Hematopoietic multipotent progenitor cell treated with erythropoietin and hydrocortisone succinate and interleukin-3 and kit ligand, for 15 days (in vitro differentiated cells): ENCODE measurements at places on chromosomes 2 and 18.

- no peak for DNase-seq
Measured at GRCh38 chr18:48399303-48400075, 9.7 kb downstream of the ZBTB7C start.

DNA sequence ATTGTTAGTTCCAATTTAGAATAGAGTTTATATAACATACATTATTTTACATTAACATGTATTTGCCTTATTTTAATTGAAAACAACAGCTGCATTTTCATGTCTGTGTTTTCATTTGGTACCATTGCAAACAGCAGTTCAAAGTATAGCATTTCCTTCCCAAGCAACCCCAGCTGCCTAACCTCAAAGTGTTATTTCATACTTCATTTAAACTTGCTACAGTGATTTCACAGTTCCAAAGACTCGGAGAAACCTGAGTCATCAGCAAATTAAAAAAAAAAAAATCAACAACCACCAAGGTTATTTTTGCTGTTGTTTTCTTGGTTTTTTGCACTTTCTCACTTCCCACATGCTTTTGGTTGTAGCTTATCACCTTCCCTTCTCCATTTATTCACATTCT is 236.5 kb upstream of the SPHKAP start:
- DNase-seq = no peak

- no peak for DNase-seq
Measured at GRCh38 chr2:160197587-160197986, 2.5 kb downstream of the ITGB6 start.

- no peak for DNase-seq
Measured at GRCh38 chr2:109607766-109608165, 6.0 kb downstream of the SEPTIN10 start.

DNA sequence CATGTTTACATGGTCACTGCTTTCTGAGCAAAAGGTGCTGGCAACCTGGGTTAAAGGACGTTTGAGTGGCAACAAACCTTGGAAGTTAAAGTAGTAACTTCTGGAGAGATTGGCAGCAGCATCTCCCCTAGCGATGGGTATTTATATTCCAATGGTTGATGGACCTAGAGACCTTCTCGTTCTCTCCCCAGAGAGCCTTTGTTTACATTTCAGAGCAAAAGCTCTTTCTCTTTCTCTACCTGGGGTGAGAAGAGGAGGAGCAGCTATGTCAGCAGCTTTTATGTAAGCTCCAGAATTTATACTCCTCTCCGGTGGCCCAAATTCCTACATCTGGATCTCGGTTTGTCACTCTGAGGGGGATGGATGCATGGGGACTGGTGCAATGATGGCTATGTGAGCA is 213.7 kb upstream of the ARL4C start:
- no peak for DNase-seq

- no peak for DNase-seq
Measured at GRCh38 chr2:223041527-223042109, 10.4 kb upstream of the KCNE4 start.

- no peak for DNase-seq
Measured at GRCh38 chr2:68089961-68090360, 27.2 kb upstream of the C1D start.
